ENCODE measurements at places on chromosomes 13 and 19.

- DNase-seq: no peak
These were observed 113.2 kb upstream of the MCF2L start for GRCh38 chr13:112855859-112856258.

DNA sequence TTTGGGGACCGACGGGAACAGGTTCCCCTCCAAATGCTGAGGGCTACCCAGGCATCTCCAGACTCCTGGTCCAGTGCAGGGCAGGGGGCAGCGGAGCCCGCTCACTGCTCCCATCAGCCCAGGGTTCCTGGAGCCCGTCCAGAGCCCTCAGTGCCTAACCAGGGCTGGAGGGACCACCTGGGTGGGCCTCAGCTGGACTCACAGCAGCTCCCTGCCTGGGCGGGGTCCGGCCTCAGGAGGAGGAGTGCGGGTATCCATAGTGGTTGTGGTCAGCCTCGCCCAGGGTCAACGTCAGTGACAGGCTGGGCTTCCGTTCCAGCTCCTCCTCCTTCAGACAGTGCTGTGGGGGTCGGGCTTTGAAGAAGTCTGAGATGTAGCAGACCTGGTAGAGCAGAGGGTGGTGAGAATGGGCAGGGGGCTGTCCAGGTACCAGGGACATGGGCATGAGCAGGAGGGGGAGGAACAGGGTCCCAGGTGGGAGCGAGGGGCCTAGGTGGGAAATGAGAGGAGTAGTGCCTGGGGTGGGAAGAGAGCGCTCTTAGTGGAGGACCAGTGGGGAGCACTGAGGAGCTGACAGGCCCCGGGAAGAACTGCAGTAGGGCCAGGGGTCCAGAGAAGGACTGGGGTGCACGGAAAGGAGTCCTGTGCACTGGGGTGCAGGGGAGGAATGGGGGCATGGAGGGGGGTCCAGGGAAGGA lies 9.9 kb downstream of the PLPP2 start:
- no peak for DNase-seq

DNA sequence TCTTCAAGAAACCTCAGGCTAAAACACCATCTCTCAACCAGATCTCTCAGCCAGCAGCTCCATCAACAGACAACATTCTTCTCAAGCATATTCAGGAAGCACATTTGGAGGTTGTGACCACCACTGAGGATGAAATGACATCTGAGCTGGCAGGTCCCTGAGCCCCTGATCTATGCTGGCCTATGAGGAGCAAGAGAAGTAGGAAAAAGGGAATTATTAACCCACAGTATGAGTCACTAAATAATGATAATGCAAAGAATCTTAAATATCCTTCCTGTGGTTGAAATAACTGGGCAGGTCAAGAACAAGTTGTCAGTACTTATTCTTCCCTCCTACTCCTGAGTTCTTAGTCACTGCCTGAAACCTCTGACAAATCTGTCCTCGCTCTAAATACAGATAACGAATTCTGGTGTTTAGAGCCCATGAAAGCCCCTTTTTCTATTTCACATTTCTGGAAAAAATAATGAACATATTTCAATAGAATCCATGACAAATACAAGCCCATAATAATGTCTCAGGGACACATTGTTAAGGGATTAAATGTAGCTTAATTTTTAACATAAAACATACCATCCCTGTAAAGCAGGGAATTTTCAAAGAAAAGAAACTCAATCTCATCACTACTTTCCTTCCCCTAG lies 225.8 kb upstream of the IRS2 start:
- DNase-seq: no peak

- DNase-seq: peak; percentile 73
These were observed at the start of gene PRR19 for GRCh38 chr19:42301646-42302203. Gene PRR19, plus strand, starts transcription at chr19:42302132. Its CDS starts 7,453 bp downstream, at chr19:42309585.

DNA sequence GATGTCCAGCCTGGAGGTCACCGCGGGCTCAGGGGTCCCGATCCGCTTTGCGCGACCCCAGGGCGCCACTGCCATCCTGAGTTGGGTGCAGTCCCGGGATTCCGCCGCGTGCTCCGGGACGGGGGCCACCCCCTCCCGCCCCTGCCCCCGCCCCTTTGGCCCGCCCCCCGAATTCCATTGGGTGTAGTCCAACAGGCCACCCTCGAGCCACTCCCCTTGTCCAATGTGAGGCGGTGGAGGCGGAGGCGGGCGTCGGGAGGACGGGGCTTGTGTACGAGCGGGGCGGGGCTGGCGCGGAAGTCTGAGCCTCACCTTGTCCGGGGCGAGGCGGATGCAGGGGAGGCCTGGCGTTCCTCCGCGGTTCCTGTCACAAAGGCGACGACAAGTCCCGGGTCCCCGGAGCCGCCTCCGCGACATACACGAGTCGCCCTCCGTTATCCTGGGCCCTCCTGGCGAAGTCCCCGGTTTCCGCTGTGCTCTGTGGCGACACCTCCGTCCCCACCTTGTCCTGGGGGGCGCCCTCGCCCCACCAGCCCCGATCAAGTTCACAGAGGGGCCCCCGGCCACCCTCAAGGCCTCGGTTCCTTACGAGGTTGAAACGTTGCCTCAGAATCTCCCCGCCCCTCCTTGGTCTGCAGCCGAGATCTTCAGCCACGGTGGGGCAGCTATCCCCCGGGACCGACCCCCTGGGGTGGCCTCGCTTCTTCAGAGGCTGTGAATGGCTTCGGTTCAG lies 1.2 kb downstream of the LDLR start:
- peak; percentile 95 for DNase-seq

DNA sequence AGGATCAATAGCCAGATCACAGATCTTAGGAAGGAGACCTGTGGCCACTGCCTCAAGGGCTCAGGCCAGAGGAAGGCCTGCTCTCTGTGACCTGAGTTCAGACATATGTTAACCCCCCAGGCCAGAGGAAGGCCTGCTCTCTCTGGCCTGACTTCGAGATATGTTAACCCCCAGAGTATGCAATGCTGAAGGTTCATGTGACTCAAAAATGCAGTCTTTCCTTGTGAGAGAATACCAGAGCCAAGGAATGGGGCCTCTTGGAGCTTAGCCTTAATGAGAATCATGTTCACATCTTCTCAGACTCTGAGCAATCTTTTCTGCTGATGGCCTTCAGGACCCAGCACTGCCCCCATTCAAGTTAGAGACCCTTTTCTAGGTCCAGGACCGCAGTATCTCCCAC lies 36.7 kb downstream of the MBNL2 start:
- peak; percentile 31 for DNase-seq

- DNase-seq: no peak
These were observed 19.1 kb upstream of the ZNF420 start for GRCh38 chr19:37059142-37059541.

GRCh38 chr13:93621051-93621450 lies 394.4 kb downstream of the GPC6 start:
- DNase-seq: no peak

- DNase-seq: no peak
These were observed 211.5 kb upstream of the MIR17HG start for GRCh38 chr13:91135968-91136367.

GRCh38 chr19:13920940-13921747 lies 15.1 kb downstream of the CC2D1A start:
- DNase-seq: peak; percentile 63

DNA sequence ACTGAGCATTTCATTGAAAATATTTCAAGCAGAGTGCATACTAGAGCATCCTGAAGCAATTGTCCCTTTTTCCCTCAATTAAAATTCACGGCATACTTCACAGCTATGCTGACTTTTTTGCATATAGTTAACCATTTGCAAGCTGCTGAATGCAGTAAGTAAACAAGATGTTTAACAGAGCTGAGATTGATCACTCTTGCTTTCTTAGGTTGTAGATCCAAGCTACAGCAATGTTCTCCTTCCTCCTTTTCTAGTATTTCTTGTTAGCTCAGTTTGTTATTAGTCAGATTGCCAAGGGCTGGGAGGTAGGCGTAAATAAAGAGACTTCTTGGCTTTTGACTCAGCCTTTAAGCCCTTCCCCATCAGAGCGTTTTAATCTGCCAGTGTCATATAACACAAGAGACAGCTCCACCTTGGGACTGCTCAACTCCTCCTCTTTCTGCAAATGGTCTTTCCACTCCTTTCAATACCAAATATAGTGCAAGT lies at the start of gene SLITRK6:
SLITRK6 (minus strand) TSS at position 323 of the 486 bp plus-strand sequence. CDS start 2,911 bp downstream, outside the sequence.
- DNase-seq: no peak

DNA sequence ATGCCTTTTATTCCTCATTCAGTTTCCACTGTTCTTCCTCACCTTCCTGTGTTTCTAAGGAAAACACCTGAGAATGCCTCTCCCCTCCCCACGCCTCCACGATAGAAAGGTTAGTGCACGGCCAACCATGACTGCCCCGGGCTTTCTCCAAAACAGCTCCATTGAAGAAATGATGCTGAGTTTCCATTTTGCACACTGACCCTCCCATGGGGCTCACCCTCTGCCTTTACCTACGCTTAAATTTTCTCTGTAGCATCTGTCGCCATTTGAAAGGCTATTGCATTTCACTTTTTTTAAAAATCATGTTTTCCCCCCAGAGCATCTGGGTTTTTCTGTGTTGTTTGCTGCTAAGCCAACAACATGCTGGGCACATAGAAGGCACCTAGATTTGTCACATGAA lies 48.2 kb downstream of the ABCC4 start:
- no peak for DNase-seq

GRCh38 chr13:37535501-37535900 lies 63.1 kb downstream of the POSTN start:
- no peak for DNase-seq

DNA sequence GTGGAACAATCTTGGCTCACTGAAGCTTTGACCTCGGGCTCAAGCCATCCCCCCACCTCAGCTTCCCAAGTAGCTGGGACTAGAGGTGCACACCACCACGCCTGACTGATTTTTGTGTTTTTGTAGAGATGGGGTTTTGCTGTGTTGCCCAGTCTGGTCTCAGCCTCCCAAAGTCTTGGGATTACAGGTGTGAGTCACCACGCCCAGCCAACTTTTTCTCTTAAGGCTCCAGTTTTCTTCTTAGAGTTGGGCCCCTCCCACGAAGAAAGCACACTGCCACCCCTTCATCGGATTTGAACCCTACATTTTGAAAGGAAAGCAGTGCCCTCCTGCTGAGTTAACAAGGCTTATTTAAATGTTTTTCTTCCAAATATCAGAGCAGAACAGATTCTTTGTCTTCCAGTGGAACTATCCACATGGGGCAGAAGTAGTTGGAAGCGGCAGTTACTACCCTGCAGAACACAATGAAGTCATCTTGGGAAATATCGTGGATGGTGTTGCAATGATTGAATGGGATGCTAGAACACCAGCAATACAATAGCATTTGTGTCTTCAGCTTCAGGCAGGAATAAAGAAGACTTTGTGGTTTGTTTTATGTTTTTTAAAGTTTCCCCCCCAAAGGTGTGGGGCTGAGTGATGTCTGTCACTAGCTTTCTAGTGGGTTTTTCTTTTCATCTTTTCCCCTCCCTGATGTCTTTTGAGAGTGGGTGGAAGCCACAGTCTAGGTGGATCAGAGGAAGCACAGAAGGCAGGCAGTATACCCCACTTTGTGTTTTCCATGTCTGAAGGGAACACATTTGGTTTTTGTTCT lies 8.9 kb downstream of the ACTN4 start:
- DNase-seq: no peak

GRCh38 chr19:51392701-51393100 lies 2.3 kb upstream of the C19orf84 start:
- no peak for DNase-seq

GRCh38 chr13:33168321-33168960 lies 117.1 kb downstream of the STARD13 start:
- DNase-seq: no peak

- DNase-seq: peak; percentile 66
These were observed 51.0 kb downstream of the LYL1 start for GRCh38 chr19:13051557-13052165.

GRCh38 chr13:75771818-75772217 lies 135.7 kb downstream of the LMO7 start:
- DNase-seq: no peak

DNA sequence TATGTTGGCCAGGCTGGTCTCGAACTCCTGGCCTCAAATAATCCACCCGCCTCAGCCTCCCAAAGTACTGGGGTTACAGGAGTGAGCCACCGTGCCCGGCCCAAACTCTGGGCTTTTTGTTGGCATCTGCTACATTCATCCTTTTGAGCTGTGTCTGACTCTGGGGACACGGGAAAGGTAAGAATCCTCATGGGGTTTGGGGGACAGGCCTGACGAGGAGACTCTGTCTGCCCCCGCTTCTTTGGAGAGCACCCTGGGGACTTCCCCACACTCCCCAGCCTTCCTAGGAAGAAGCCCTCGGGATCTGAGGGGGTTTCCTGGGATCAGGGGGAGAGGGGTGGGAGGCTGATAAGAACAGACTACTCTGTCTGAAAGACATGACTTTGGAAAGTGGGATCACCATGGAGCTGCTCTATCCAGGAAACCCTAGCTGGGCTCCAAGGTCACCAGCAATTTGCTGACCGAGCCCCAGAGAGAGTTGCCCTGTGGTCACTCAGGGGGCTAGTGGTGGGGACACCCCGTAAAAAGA lies 8.1 kb upstream of the FCER2 start:
- no peak for DNase-seq

DNA sequence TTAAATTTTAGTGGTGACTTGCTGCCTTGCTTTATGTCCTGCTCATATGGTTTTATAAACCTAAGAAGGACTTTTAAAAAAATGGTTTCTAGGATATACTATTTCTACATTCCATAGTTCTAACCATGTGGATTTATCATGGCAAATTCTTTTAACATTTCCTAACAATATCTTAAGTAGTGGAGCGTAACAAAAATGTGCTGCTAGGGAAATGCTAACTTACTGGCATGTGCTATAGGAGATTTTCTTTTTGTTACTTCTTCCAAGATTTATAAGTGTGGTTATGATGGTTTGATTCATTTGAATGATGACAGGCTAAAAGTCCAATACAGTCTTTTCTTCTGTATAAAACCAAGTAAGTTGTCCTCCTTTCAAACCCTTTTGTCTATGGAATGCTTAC lies 713.7 kb downstream of the SLITRK1 start:
- no peak for DNase-seq

DNA sequence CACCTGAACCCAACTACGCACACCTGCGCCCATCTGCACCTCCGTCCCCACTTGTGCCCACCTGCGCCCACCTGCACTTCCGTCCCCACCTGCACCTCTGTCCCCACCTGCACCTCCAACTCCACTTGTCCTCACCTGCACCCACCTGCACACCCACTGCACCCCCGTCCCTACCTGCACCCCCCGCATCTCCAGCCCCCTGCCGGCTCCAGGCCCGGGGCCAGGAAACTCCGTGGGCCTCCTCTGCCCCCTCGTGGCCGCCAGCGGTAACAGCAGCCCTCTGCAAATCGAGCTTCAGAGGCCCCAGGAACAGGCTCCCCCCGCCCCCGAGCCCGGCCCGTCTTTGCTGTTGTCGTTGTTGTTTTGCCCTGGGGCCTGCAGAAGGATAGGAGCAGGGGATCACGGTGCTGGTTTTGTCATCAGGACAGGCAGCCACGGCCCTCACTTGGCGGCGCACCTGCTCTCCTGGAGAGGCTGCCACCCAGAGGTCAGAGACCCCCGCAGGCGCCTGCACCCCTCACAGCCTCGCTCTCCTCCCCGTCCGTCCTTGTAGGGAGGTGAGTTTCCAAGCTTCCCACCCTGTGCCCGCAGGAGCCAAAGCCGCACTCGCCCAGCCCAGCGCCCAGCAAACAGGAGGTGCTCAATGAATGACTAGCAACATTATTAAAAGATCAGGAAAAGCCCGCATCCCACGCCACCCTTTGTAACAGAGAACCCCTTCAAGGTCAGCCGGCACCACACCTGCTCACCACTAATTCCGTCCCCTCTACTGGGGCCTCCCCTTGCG lies 65.4 kb downstream of the GNG7 start:
- DNase-seq: no peak

- no peak for DNase-seq
These were observed 21.5 kb downstream of the ZNF574 start for GRCh38 chr19:42097461-42097860.

Measured in erythroblast (primary cell).